Activated naive CD4-positive, alpha-beta T cell (primary cell): ENCODE measurements at places on chromosomes 12 and 14.
A peak's percentile ranks its signal among the peaks of the same experiment; 100 is the strongest.

DNA sequence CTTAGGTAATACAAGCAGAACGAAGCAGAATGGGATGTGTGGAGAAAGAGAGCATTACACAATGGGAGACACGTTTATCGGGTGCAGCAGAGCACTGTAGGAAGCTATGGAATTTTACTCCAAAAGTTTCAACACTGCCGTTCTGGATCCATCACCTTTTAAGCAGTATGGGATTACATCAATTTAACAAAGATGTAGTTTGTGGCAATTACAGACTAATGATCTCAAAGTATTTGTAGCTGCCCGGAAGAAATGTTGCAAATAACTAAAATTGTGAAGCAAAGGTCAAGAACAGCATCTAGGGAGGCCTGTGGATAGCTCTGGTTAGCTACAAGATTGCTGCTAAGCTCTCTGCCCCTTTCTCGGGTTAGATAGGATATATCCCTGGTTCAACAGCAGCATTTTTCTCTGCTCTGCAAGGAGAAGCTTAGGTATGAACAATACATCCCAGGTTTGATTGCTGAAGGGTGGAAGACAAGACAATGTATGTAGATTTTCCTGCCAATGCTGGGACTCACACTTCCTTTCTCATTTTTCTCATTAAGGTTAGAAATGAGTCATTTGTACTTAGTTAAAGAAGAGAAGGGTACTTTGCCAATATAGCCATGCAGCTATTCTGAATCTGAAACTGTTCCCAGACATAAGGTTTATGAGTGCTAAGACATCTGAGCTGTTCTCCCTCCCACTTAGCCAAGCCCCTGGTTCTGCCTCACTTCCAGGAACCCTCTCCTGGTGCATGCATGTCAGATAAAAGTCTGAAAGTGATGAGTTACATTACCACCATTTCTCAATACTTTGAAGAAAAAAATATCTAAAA lies 75.0 kb upstream of the HIF1A start:
- DNase-seq: no peak

DNA sequence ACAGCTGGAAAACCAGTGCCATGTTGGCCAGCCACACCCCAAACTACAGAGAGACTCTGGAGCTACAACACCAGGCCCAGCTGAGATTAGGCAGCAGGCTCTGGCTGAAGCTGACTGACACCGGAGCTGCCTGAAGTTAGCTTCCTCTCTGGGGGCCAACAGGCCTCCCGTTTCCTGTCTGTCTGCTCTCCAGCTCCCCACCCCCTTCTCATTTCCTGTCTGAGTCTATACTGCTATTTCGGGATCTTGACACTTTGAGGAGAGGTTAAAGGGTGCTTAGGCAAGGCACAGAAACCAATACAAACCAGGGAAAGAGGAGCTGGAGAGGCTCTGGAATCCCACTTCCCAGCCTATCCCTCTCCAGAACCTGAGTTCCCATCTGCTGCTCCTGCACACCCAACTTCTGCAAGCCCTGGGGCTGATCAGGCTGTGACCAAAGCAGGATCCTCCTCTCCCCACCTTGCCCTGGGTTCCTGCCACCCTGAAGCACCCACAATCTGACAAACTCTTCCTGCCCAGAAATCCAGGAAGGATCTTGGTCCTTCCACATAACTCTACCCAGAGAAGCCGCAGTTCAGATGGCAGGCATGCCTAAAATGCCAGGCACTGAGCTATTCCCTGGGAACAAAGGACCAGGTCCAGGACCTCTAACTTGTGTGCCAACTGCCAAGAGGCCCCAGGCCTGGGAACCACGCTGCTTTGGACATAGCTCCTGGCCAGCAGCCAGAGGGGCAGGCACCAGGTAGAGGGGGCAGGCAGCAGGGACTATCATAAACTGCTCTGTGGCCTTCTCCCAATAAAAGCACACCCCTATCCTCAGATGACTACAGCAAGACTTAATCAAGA lies 39.9 kb downstream of the PRPF40B start:
- DNase-seq: peak; percentile 61

DNA sequence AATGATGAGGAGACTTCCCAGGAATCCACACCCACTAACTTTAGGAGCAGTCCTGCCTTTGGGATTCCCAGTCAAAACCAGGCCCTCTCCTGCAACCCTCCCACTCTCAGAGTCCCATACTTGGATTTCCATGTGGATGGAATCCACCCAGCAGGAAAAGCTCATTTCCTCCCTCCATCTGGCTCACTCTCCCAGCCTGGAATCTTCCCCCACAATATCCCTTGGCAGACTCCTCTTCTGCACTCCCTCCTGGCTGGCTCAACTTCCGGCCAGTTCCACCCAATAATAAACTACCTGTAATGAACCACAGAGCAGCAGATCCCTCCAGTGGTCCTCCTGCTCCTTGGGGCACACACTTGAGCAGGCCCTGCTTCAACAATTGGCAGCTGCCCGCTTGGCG lies 102.8 kb upstream of the EGLN3 start:
- no peak for DNase-seq

GRCh38 chr14:93984070-93984469 lies 7.7 kb upstream of the ASB2 start:
- DNase-seq: no peak

GRCh38 chr14:40074169-40074568 lies 641.9 kb upstream of the FBXO33 start:
- DNase-seq: no peak

DNA sequence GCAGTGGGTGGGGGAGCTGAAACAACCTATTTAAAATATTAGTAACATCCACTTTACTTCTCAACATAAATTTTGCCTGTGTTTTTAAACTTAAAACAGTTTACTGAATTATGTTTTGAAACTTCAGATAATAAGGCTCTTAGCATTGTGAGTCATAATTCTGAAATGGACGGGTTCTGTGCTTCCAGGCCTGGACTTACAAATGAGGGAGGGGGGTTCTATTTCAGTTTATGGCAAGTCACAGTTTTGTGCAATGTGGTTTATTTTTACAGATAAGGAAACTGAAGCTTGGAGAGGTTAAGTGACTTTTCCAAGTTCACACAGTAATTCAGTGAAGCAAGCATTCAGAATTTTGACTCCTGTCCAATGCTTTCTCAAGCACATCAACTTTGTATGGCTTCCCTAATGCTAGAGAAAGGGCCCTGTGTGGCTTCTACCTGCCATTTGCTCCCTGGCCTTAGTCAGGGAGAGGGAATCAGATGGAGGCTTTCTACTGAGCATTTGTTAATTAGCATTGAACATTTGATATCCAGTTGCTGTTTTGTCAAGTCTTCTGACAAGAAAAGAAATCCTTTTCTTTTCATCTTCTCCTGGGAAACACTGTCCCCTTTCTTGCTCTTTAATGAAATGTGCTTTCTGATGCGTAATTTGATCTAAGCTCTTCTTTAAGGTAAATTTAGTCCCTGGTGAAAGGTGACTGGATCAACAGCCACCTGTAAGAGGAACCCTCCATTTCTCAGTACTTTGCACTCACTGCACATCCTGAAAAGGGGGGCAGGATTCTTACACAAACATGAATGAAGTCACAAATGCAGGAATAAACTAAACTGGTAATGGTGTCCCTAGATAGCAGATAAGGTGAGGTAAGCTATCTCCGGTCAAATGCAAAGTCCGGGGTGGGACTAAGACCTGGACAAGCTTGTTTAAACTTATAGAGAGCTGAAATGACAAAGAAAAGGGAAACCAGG lies 2.5 kb upstream of the SALL2 start:
- DNase-seq: no peak

- no peak for DNase-seq
Observed at GRCh38 chr12:91222746-91223145, 40.1 kb upstream of the DCN start.

GRCh38 chr14:39369029-39369428 lies 63.2 kb downstream of the FBXO33 start:
- no peak for DNase-seq
